Spinal cord (tissue), 10 donors: ENCODE measurements at places on chromosomes 2 and 18. TPM values are rescaled to one million over a fixed set of nuclear protein-coding genes. Genes with fewer than 3 reads are reported as not detected.

Gene ZNF804A
- 15.7 TPM for total RNA-seq

Gene ABCA12
- 0.22 TPM for total RNA-seq

- DNase-seq, result no peak
- H3K27me3 ChIP-seq, result no peaks in the 10 kb centered on the region
- H3K4me1 ChIP-seq, result no peaks in the 10 kb centered on the region
- no peak overlapping the region for H3K4me3 ChIP-seq
Observed at GRCh38 chr2:157894694-157895435, 18.7 kb upstream of the ACVR1 start.

DNA sequence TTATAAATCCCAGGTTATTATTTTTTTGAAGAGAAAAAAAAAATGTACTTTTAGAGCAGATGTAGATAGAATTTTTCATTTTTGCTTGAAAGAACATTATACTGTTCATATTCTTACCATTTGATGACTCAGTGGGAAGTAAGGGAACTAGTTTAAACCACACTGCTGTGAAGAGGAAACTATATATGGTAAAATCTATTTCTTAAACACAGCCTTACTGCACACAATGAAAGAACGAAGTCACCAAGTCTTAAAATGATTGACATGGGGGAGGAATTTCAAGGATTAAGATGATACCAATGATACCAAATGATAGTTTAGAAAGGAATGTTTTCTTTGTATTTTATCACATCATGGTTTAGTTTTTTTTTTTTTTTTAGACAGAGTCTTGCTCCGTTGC is 5.0 kb downstream of the ACTR2 start:
- no peaks in the 10 kb centered on the region for H3K27me3 ChIP-seq
- H3K4me1 ChIP-seq, result peaks cover 10% of the 10 kb centered on the region
- no peak for DNase-seq
- H3K36me3 ChIP-seq, result peaks cover 8% of the 10 kb centered on the region

DNA sequence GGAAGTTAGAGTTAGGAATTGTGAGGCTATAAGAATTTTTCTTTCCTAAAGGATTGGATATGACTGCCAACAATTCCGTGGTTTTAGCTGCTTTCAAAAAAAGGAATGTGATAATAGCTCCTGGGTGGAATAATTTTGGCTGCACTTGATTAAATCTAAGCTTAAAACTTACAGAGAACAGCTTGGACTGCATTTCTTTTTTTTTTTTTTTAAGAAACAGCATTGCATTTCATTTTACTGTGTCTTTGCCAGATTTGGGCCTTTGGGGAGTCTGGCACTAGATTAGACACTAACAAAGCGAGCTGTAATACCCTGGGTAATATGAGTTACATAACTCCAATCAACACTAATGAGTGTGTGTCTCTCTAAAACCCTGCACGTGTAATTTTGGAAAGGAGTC is 37.8 kb upstream of the ZNF397 start:
- no peak overlapping the region for H3K4me3 ChIP-seq
- no peaks in the 10 kb centered on the region for H3K27me3 ChIP-seq
- H3K4me1 ChIP-seq, result no peaks in the 10 kb centered on the region
- no peaks in the 10 kb centered on the region for H3K36me3 ChIP-seq
